Aortic smooth muscle cell (primary cell): ENCODE measurements at places on chromosomes 5 and 9. TPM values are rescaled to one million over a fixed set of nuclear protein-coding genes. Genes with fewer than 3 reads are reported as not detected.

IL4 gene
- not detected in 2 replicates for total RNA-seq

LCN10 gene
- total RNA-seq = not detected in 2 replicates

ANKRD33B gene
- total RNA-seq = 10.4 and 10.6 TPM in 2 replicates

FGFR4 gene
- 0.25 and 0.66 TPM in 2 replicates for total RNA-seq

SARDH gene
- total RNA-seq = 2.5 and 7.4 TPM in 2 replicates

COL5A1 gene
- 74.9 and 124 TPM in 2 replicates for total RNA-seq
